ENCODE measurements at places on chromosomes 16 and 17. TPM values are rescaled to one million over a fixed set of nuclear protein-coding genes. Genes with fewer than 3 reads are reported as not detected.

DNA sequence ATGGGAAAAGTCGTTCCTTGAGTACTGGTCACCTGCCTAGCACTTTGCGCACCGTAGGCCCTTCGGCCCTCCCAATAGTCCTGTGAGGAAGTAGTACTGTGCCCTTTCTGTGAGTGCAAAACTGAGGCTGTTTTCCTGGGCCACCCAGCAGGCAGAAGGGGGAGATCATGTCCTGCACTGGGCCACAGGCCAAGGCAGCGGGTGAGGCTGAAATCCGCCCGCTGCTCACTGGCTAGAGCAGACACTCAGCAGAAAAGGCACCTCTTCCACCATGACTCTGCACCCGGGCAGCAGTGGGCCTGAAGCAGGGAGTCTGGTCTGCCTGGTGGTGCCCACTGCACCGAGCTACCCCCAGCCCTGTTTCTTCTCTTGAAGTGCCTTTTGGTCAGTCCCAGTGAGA lies 20.2 kb downstream of the METTL22 start:
- H3K4me3 ChIP-seq, result no peak overlapping the region
- H3K36me3 ChIP-seq, result peaks cover 82% of the 10 kb centered on the region
- no peaks in the 10 kb centered on the region for H3K27me3 ChIP-seq
- H3K4me1 ChIP-seq, result no peaks in the 10 kb centered on the region
- DNase-seq, result peak; percentile 11

GRCh38 chr17:46810837-46811236 lies 7.7 kb downstream of the WNT3 start:
- no peaks in the 10 kb centered on the region for H3K27me3 ChIP-seq
- no peak for DNase-seq
- peaks cover 31% of the 10 kb centered on the region for H3K4me1 ChIP-seq
- H3K27ac ChIP-seq, result no peak overlapping the region

DNA sequence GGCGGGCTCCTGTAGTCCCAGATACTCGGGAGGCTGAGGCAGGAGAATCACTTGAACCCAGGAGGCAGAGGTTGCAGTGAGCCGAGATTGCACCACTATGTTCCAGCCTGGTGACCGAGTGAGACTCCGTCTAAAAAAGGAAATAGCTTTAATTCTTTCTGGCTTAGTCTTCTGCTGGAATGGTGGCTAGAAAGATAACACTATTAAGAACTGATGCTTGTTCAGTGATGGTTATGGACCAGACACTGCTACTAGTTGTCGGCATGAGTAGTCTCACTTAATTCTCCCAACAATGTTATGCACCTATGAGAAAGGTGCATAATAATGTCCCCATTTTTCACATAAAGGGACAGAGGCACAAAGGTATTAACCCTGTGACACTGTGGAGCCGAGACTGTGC lies 188.7 kb downstream of the HS3ST3A1 start:
- no peaks in the 10 kb centered on the region for H3K27me3 ChIP-seq
- no peak overlapping the region for H3K4me3 ChIP-seq
- H3K4me1 ChIP-seq, result peaks cover 6% of the 10 kb centered on the region
- H3K36me3 ChIP-seq, result no peaks in the 10 kb centered on the region
- no peak overlapping the region for H3K27ac ChIP-seq

DNA sequence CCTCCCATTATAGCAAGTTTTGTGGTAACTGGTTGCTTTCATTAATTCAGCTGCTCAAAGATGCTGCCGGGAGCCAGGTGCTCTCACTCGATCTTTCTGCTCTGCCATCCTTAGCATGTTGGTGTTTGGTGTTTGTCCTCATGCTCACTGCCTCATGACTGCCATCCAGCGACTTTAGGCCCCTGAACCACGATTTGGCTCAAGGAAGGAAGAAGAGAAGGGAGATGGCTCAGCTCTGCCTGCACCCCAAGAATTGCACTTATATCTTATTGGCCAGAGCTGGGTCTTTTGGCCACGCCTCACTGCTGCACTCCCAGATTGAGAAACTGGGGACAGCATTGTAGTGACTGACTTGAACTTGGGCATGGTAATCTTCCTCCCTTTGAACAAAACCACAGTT lies 52.7 kb downstream of the ARSG start:
- H3K4me1 ChIP-seq, result peaks cover 5% of the 10 kb centered on the region
- no peaks in the 10 kb centered on the region for H3K36me3 ChIP-seq
- H3K27me3 ChIP-seq, result no peaks in the 10 kb centered on the region
- H3K27ac ChIP-seq, result no peak overlapping the region
- no peak for DNase-seq
- H3K4me3 ChIP-seq, result no peak overlapping the region

DNA sequence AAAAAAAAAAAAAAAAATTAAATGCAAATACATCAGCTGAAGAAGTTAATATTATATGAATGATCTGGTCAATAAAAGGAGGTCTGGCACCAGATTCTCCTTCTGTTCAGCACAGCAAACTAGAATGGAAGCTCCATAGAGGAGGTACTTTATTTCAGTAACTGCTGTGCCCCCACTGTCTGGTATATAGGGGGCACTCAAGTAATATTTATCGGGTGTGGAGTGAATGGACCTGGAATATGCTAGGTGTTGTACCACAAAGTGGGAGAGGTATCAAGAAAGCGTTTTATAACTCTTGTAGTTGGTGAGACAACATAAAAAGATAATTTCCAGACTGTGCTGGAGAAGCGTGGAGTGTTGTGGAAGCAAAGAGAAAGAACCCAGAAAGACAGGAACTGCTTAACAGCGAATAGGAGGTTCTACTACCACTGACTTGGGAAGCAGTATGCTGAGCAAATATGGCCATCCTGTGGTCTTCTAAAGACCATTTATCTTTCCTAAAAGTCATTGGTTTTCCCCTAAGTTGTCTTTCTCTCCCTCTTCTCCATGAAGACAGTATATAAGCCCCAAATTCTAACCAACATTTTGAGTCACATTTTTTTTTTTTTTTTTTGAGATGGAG lies 12.2 kb upstream of the PRKCA start:
- no peak overlapping the region for H3K27ac ChIP-seq
- H3K4me3 ChIP-seq, result no peak overlapping the region
- no peaks in the 10 kb centered on the region for H3K36me3 ChIP-seq

CCL4 gene
- 10.2 TPM for total RNA-seq

DNA sequence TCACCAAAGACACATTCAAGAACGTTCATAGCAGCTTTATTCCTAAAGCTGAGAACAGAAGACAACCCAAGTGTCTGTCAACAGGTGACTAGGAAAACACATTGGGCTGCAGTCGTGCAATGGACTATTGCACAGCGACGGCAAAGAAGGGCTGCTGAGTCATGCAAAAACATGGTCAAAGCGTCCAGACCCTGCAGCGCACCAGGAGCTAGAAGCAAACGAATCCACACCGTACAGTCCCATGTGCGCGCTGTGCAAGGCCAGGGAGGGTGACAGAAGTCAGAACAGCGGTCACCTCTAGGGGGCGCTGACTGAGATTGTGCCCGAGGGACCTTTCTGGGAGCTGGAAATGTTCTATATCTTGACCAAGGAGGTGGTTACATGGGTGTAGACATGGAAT lies 266.4 kb downstream of the MAF start:
- H3K4me1 ChIP-seq, result no peaks in the 10 kb centered on the region
- no peaks in the 10 kb centered on the region for H3K36me3 ChIP-seq
- no peak overlapping the region for H3K4me3 ChIP-seq
- peaks cover 3% of the 10 kb centered on the region for H3K27me3 ChIP-seq
- DNase-seq, result no peak
- no peak overlapping the region for H3K27ac ChIP-seq

DNA sequence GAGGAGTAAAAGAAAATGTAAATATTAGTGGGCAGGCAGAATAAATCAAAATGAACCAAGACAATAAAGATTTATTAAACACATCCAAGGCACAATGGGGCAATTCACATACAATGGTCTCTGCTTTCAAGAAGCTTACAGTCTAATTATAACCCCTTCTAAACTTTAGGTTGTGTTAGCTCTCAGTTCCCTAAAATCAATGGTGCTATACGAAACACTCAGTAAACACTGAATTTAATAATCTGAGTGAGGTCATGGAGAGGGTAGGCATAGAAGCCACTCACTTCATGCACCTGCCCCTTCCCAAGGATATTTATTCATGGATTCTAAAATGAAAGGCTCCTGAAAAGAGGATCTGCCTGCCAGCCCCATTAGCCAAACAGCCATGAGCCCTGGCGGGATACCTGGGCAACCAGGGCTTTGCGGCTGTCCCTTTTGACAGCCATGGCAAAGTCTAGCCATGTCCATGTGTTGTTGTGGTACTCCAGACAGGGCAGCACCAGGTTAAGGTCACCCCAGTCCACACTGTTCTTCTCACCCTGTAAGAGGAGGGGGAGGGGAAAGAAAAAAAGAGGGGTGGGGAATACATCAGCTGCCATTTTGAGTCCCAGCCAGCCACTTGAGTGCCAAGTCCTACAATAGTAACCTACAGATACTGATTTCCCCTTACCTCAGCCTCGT lies 1.4 kb upstream of the RSKR start:
- no peak for DNase-seq
- no peaks in the 10 kb centered on the region for H3K27me3 ChIP-seq
- H3K27ac ChIP-seq, result no peak overlapping the region
- H3K4me1 ChIP-seq, result no peaks in the 10 kb centered on the region
- H3K4me3 ChIP-seq, result no peak overlapping the region

DNA sequence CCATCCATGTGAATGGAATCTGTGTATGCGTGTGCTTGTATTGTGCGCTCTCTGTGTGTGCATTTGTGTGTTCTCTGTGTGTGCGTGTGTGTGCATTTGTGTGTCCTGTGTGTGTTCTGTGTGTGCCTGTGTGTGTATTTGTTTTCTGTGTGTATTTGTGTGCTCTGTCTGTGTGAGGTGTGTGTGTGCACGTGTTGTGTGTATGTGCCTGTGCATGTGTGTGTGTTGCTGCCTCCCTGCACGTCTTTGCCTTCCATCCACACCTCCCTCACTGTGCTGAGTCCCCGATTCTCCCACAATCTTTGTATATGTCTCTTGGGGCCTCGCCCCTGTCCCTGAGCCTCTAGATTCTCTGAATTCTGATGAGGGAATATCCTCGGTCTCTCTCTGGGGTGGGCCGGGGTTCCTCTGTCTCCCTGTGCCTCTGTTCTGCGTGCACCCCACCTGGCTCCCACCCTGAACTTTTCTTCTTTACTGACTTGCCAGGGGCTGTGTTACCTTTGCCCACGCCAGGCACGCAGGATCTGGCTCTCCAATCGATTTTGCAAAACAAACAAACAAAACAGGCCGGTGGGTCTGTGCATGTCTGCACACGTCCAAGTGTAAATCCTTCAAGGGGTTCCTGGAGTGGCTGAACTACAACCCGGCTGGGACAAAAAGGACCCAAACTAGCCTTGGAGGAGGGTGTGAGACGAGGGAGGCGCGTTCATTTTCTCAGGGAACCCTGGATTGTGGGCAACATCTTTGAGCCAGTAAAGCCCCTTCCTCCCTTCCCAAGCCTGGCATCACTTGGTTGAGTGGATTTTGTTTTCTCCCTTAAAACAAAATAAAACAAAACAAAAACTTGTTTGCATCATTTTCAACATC lies 8.1 kb upstream of the FOXF1 start:
- H3K27me3 ChIP-seq, result peaks cover 99% of the 10 kb centered on the region
- H3K4me3 ChIP-seq, result no peak overlapping the region
- no peak for DNase-seq
- H3K36me3 ChIP-seq, result no peaks in the 10 kb centered on the region

CFAP119 gene
- 3.3 TPM for total RNA-seq

- DNase-seq, result no peak
- H3K36me3 ChIP-seq, result peaks cover 61% of the 10 kb centered on the region
- no peak overlapping the region for H3K27ac ChIP-seq
- H3K27me3 ChIP-seq, result no peaks in the 10 kb centered on the region
Measured at GRCh38 chr16:68296291-68296690, 14.5 kb downstream of the SLC7A6OS start.

- no peak overlapping the region for H3K27ac ChIP-seq
- peaks cover 6% of the 10 kb centered on the region for H3K4me1 ChIP-seq
- H3K27me3 ChIP-seq, result no peaks in the 10 kb centered on the region
- no peaks in the 10 kb centered on the region for H3K36me3 ChIP-seq
Measured at GRCh38 chr17:72101526-72101925, 19.3 kb upstream of the SOX9 start.

- H3K4me1 ChIP-seq, result peaks cover 6% of the 10 kb centered on the region
- no peak overlapping the region for H3K27ac ChIP-seq
- H3K4me3 ChIP-seq, result no peak overlapping the region
- H3K36me3 ChIP-seq, result peaks cover 11% of the 10 kb centered on the region
- DNase-seq, result peak; percentile 26
- H3K27me3 ChIP-seq, result no peaks in the 10 kb centered on the region
Measured at GRCh38 chr17:29838961-29839360, 91.1 kb downstream of the SSH2 start.

DNA sequence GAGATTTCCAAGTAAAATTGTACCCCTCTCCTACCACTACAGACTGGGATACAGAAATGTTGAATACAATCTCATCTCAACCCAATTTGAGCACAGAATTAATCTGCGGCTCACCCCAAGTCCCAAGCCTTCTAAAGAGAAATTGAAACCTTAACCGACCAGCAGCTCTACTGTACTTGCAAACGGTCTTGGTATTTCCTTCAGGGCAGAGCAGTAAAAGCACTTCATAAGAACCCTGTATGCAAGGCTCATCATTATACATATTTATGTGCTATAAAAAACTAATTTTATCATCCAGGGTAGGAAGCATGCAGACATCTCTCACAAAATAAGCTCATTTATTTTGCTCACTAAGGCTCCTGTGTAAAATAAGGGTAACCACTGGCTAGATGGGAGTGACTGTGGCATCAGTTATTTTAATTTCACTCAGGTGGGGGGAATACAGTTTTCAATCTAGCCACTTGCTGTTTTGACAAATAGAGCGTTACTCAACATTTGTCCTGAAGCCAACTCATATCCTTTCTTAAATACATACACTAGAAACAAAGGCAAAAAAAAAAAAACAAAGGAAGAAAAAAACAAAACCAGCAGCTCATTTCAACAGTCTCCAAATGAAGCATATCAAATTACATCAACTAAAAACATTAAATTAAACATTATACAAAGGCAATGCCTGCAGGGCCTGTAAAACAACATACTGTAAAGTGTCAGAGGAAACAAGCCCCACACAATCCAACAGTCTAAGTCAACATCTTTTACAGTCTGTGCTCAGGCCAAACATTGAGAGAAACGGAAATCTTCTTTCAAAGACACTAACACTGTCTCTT lies 65.0 kb downstream of the PARN start:
- H3K27ac ChIP-seq, result no peak overlapping the region
- no peaks in the 10 kb centered on the region for H3K27me3 ChIP-seq
- H3K4me1 ChIP-seq, result peaks cover 14% of the 10 kb centered on the region
- no peak overlapping the region for H3K4me3 ChIP-seq
- peaks cover 2% of the 10 kb centered on the region for H3K36me3 ChIP-seq

DNA sequence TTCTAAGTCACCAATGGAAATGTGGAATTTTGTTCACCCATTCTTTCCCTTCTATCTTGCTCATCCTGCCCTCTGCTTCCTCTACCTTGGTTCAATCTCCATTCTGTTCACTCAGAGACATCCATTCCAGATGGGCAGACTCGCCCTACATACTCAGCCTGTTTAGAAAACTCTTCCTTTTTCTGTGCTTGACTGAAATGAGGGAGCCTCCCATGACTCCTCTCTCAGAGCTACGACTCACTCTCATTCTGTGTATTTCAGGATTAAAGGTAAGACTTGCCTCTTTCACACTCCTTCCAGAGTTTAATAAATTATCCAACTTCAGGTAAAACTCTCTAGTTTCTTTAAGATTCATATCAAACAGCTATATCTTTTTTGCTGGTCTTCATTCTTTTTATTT lies 182.8 kb downstream of the HS3ST3A1 start:
- H3K4me3 ChIP-seq, result no peak overlapping the region
- peaks cover 6% of the 10 kb centered on the region for H3K4me1 ChIP-seq
- no peaks in the 10 kb centered on the region for H3K36me3 ChIP-seq
- no peaks in the 10 kb centered on the region for H3K27me3 ChIP-seq
- no peak for DNase-seq

CSF3 gene
- total RNA-seq, result not detected

Measured in spinal cord (tissue), 10 donors.